ENCODE measurements at places on chromosomes 13 and 19.

DNA sequence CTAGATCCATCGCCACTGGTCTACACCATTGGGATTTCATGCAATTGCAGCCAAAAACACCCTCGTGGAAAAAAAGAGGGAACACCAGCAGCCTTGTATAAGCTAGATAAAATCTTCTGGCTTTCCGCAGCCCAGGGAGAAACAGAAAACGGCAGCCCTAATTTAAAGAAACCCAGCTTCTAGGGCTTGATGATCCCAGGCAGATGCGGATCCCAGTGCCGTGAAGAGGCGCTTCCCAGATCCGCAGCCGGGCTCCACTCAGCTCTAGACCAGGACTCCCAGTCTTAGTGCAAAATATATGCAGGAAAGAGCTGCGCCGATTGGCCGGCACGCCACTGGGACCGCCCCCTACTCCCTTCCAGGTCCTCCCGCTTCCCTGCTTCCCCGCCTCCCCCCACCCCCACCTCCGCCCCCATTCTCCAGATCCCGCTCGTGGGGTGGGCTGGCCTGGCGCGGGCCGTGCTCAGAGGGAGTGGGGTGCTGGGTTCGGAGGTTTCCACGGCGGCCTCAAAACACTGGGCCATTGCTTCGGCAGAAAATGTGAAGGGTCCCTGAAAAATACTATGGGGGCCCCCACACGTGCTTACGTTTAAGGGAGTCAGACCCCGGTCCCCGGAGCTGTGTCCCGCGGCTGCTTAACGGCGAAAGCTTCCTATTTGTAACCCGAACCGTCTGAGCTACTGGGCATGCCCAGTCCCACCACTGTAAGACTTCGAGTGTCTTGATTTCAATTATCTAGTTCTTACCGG lies 63.1 kb downstream of the SERP2 start:
- no peak for DNase-seq

GRCh38 chr19:14023404-14024235 lies 4.3 kb upstream of the RLN3 start:
- DNase-seq: no peak

- DNase-seq: no peak
Measured at GRCh38 chr13:76213423-76213904, 577.3 kb downstream of the LMO7 start.

DNA sequence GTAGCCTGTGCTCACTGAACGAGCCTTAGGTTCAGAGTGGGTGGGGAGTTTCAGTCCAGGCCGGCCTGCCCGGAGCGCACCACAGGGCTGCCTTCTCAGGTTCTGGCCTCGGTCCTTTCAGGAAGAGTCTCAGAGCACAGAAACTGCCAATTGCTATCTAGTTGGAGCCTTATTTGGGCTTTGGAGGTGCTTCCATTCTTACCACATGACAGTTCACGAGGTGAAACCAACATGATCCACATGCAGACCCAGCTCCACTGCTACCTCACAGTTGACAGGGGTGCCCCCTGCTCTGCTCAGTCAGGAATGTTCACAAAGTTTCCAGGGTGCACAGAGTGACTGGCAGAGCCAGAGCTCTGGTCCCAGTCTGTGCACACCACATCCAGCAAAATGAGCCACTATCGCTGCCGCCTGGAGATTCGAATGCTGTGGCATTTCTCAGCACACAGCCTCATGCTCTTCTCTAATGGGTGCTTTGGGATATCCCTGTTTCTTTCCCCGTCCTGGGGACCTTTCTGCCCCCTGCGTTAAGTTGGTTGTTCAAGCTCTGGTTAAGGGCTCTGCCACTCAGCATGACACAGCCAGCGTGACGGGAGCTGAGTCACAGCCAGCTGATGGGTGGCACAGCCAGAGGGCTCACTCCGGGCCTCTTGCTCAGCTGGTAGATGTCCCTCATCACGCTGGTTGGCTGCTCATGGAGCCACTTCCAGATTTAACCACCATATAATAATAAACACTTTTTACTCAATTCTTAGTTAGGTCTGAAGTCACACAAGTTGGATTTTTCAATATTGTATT lies 7.5 kb upstream of the SACS start:
- no peak for DNase-seq

- DNase-seq: no peak
Measured at GRCh38 chr13:46775385-46776107, 21.4 kb downstream of the ESD start.

DNA sequence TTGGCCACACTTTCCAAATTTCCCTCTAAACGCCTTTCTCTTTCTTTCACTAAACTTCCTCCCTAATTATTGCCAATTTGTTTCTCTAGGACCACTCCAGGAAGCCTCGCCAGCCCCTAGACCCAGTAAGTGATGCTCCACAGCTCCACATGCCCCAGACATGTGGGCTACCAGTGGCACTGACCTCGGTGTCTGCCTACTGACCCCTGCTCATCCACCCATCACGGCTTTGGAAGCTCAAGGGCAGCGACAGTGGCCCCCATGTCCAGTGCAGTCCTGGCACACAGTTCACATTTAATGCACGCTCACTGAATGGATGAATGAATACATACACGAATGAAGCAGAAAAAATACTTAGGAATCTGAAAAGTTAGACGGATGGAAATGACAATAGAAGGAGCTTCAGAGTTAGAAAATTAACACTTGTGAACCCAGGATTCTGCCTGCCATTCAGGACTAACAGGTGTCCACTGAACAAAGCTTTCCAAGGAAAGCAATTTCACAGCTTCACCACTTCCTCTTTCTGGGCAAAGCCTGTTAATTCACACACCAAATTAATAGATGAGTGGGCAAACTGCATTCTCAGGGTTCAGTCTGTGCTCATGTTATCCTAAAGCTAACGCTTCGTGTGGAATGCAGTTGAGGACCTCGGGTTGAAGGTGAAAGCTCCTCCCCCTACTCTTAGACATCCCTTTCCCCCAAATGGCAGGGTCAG lies 50.9 kb downstream of the CCDC70 start:
- no peak for DNase-seq

- DNase-seq: no peak
Measured at GRCh38 chr13:105763851-105764250, 771.6 kb downstream of the EFNB2 start.

- DNase-seq: no peak
Measured at GRCh38 chr13:112814905-112815585, 125.2 kb downstream of the ATP11A start.

- peak; percentile 54 for DNase-seq
Measured at GRCh38 chr19:1513499-1514294, 878 bp upstream of the ADAMTSL5 start.

DNA sequence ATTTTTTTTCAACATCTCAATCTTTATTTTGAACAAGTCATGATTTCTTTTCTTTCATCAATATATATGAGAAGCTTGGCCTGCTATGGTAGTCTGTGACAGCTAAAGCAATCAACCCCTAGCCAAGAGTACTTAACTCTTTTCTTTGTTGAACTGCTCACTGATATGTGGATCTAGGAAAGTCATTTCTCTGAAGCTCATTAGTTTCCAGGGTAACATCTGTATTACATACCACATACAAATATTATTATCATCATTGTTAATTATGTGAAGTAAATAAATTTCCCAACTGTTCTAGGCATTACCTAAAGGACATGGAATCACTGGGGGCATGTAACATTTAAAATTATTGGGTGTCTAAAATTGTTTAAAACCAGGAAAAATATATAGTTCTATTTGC lies 267.3 kb downstream of the DCT start:
- DNase-seq: no peak

- DNase-seq: no peak
Measured at GRCh38 chr13:30796631-30797601, 61.6 kb downstream of the ALOX5AP start.

GRCh38 chr19:44869733-44870470 lies 21.2 kb upstream of the TOMM40 start:
- DNase-seq: no peak

- no peak for DNase-seq
Measured at GRCh38 chr13:79490824-79491223, 9.9 kb downstream of the NDFIP2 start.

DNA sequence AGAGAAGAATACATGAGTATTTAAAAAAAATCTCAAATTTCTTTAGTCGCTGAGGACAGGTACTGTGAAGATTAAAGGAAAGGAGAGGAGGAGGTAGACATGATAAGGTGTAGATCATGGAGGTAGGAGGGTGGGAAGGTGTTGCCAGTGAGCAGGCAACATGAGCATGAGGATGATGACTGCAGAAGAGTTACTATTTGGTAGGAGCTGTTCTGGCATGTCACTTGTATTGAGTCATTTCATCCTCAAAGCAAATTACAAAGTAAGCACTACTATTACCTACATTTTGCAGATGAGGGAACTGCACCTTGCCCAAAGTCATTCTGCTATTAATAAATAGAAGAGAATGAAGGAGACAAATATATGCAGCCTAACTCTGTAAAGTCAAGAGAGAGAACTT lies 435.8 kb upstream of the KLF12 start:
- no peak for DNase-seq

DNA sequence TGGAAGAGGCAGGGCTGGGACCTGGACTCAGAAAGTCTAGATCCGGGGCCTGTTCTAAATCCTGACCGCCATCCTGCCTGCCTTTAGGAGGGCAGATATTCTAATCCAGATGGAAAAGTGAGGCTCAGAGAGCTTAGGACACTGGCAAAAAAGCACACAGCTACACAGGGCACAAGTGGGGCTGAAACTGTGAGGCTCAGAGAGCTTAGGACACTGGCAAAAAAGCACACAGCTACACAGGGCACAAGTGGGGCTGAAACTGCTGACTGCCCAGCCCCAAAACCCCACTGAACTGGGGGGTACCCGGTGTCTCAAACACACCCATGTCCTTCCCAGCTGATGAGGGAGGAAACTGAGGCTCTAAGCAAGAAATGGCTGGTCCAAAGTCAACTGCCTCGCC lies 2.0 kb downstream of the AKT1S1 start:
- DNase-seq: no peak

GRCh38 chr19:10936661-10937084 lies 8.1 kb downstream of the TIMM29 start:
- DNase-seq: peak; percentile 45

DNA sequence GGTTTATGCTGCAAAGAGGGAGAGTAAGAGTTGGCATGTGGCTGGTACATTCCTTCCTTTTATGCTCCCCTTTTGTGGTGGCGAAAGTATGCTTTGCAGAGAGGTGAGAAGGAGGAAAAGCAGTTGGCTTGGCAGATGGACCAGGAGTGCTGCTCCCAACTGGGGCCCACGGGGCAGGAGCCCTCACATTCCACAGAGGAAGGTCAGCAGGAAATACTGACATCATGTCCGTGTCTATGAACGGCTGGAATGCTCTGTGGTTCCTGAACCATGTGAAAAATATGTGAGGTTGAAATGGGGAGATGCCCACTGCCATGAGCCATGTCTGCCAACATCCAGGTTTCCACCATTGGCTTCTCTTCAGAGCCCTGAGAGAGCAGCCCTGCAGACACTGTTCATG lies 33.3 kb upstream of the GAS6 start:
- DNase-seq: no peak

GRCh38 chr13:83941701-83942335 lies 59.5 kb upstream of the SLITRK1 start:
- no peak for DNase-seq

DNA sequence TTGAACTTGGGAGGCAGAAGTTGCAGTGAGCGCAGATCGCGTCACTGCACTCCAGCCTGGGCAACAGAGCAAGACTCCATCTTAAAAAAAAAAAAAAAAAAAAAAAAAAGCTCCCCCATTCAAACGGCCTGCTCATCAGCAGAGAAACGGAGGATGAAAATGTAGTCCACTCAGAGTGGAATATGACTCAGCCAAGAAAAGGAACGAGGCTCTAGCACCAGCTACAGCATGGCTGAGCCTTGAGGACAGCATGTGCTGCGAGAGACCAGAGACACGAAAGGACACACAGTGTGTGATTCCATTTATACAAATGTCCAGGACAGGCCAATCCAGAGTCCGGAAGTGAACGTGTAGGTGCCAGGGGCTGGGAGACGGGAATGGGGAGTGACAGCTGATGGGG lies 18.1 kb upstream of the MIER2 start:
- no peak for DNase-seq

DNA sequence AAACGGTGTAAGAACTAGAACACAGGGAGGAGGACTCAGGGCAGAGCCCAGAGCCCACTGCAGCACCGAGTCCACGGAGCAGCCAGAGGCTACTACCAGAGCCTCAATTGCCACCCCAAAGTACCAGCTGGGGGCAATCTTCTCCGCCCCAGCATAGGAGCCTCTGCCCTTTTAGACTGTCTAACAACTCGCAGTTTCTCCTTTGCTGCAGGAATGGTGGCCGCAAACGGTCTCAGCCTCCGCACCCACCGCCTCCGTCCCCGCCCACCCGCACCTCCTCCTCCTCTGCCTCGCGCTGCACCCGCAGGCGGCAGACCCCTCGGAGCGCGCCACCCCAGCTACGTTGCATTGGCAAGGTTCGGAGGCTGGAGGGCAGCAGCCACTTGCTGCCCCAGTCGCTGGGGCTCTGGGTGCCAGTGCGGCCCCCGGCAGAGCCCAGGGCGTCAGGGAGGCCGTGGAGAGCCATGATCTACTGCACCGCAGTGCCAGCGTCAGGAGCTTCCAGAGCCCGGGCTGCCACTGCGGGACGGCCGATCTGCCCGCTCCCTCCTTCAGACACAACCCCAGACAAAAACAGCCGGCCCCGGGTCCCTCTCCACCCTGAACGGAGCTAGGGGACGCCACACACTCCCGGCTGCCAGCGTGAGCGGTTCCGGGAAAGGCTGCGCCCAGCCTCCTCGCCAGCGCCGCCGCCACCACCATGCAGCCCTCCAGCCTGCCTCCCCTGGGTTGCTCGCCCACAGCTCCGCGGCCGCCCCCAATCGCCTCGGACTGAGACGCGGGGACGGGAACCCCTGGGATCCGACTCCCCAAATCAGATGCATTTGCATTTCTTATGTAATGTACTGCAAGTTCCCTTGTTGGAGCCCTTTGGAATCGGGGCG lies 1.8 kb downstream of the FGF14 start:
- DNase-seq: no peak

DNA sequence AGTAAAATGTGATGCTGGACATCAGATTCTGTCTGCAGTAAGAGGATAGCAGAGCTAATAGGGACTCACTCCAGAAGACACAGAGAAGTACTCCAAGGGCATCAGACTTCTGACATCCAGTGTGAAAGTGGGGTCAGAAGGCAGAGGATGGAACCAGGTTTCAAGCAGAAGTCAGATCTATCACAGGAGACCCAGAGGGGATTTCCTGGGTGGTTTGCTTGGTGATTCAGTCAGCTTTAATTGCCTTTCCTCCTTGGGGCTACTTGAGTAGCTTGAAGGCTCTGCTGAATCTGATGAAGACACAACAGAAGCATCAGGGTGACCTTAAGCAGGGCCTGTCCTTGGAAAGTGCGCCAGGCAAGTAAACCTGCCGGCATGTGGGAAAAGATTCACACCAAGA lies 300.6 kb downstream of the COG6 start:
- no peak for DNase-seq

DNA sequence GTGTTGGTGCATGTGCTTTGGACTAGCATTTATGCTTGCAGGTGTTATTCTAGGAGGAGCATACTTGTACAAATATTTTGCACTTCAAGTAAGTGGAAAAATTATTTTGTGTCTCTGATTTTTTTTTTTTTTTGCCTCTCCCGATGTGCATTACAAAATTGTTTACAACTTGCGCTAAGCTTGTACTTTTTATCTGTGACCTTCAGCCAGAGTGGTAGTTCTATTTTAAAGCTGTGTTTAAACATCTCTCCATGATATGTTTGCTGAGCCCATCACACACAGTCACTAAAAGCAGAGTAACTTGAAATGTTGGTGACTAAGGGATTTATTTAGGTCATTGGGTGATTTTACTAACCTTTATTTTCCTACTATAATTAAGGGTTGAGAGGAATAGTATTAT lies 20.8 kb downstream of the ITM2B start:
- DNase-seq: no peak

- no peak for DNase-seq
Measured at GRCh38 chr13:89695343-89696257, 1651.9 kb upstream of the MIR17HG start.
